Spleen (tissue), 13 donors: ENCODE measurements at places on chromosomes 1 and 21. TPM values are rescaled to one million over a fixed set of nuclear protein-coding genes. Genes with fewer than 3 reads are reported as not detected.

DNA sequence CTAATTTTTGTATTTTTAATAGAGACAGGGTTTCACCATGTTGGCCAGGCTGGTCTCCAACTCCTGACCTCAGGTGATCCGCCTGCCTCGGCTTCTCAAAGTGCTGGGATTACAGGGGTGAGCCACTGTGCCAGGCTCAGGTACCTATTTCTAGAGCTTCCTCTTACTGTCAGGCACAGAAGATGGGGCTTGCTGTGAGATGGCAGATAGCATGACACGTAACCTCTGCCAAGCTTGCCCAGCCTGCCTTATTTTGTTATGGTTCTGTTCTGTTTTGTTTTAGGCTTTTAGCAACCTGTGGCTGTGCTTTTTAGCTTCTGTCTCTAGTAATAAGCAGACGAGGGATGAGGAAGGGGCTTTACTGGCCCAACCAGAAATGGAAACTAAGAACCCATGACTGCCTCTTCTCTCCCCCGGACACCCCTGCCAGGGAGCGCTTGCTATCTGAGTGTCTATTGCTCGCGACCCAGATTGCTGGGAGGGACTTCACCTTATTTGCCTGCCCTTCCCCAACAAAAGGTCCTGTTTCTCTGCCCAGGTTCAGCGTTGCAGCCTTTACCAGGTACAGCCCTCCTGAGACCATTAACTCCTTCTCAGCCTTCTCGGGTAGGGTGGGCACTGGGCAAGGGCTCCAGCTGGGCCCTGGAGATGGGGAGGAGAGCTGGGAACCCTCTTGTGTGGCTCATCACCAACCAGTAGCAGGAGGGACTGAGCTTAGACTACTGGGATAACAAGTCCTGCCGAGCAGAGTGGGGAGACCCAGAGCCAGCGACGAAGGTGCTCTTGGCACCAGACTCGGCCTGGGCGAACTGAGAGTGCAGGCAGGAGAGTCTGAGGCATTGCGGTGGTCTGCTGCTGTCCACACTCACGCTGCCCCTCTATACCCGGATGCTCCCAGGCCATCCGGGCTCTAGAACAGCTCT is 13.5 kb upstream of the LGR6 start:
- DNase-seq = peak; percentile 65
- H3K36me3 ChIP-seq = no peaks in the 10 kb centered on the region
- H3K4me3 ChIP-seq = no peak overlapping the region
- H3K4me1 ChIP-seq = peaks cover 5% of the 10 kb centered on the region
- H3K27ac ChIP-seq = no peak overlapping the region

HMGCL gene
- 35.5 TPM for total RNA-seq

ANGPTL3 gene
- total RNA-seq = not detected

NUDT4B gene
- 18.2 TPM for total RNA-seq

L1TD1 gene
- 1.6 TPM for total RNA-seq

DNA sequence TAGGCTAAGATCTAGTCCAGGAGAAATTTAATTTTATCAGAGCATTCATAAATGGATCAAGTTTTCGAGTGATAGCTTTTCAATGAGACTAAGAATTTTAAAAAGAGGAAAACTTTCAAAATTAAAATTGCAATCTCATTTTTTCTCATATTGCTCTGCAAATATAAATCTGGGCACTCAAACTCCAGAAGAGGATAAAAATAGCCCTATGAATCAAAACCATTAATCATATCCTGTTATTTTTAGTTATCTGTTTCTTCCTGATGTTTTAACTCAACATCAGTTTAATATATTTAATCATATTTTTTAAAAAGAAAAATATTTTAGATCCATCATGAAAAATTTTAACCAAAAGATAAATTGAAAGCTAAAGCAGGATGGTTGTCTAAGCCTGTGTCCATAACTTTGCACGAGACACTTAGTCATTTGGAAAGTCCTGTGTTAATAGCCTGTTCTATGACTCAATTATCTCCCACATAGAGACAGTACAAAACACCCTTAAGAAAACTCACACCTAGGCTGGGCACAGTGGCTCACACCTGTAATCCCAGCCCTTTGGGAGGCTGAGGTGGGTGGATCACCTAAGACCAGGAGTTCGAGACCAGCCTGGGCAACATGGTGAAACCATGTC is 17.1 kb upstream of the PRRC2C start:
- no peak overlapping the region for H3K27ac ChIP-seq
- no peaks in the 10 kb centered on the region for H3K36me3 ChIP-seq

AKT3 gene
- 91.3 TPM for total RNA-seq

DNA sequence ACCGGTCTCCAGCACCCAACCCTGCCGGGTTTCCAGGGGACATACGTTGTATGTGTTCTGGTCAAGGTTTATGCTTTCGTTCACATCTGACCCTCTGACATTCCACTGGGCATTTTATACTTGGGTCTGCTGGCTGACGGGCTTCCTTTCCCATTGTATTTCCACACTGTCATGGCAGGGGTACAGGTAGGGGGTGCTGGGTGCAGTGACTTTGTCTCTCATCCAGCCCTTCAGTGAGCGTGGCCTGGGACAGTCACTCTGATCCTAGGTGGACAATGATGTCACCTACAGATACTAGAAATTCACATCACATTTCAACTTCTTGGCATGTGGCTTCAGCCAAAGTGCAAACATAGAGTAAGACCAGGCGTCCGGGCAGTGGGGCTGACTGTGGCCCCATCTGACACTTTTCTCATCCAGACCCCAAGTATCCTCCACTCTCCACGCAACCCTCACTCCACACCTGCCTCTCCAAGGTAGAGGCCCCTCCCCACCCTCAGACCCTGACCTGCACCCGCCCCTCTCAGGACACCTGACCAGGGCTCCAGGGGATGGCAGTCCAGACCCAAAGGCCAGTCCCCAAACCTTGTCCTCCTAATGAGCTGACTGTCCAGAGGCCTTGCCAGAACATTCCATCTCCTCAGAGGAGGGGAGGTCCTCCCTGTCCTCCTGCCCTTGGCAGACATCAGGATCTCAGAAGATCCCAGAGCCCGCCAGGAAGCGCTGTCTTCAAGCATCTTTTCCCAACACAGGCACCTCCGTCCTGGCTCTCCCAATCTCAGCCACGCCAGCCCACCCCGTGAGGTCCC is 743 bp upstream of the KRTAP10-10 start:
- H3K36me3 ChIP-seq = no peaks in the 10 kb centered on the region
- H3K4me3 ChIP-seq = no peak overlapping the region
- H3K4me1 ChIP-seq = no peaks in the 10 kb centered on the region
- H3K27ac ChIP-seq = no peak overlapping the region
